ENCODE measurements at places on chromosomes 7 and 10.

- DNase-seq, result no peak
Measured at GRCh38 chr10:88883448-88883809, 3.4 kb downstream of the STAMBPL1 start.

GRCh38 chr7:24158975-24159374 is 125.0 kb upstream of the NPY start:
- no peak for DNase-seq

DNA sequence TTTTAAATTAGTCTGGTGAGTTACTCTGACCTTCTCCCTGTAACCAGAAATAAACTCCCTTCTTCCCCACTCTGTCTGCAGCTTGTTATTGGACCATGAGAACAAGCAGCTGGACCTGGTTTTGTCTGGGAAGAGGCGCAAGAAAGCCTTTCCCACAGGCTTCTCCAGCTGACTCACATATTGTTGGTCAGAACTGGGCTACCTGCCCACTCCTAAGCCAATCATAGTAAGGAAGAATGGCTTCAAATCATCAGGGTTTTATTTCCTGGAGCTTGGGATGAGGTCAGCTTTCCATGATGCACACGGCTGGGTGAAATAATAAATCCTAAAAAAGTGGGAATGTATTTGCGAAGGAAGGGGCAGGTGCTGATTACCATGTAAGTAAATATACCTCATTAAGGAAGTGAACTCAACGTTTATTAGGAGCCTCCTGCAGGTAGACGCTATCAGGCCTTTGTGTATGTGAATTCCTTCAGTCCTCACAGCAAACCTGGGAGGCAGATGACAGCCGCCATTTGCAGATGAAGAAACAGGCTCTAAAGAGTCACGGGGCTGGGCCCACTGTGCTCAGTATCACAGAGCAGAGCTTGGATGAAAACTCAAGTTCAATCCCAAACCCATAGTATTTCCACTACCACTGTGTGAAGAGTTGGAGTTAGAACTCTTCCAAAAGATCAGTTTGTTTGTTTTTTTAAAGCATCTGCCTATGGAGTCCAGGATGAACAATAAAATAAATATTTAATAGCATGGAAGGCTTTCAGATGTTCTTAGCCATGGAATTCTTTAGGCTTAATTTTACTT is 32.8 kb downstream of the IL15RA start:
- DNase-seq, result peak; percentile 98

GRCh38 chr7:22420973-22421635 is 64.2 kb upstream of the RAPGEF5 start:
- no peak for DNase-seq

DNA sequence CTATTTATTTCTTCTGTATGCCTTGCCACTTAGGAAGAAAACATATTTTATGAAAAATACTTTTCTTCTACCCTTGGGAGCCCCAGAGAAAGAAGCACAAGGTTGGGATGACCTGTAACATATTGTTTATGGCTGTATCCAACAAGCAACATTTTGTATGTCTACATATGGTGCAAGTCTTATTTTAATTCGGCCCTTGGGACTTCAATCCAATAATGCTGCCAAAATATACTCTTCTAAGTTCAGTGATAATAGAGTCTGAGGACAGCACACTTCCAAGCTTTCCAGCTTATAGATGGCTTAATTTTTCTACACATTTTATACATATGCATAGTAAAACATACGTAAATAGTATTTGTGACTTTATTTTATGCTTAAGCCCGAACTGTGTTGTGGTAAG is 318.5 kb upstream of the SEMA3A start:
- no peak for DNase-seq

GRCh38 chr10:123584419-123584775 is 81.8 kb upstream of the GPR26 start:
- no peak for DNase-seq

DNA sequence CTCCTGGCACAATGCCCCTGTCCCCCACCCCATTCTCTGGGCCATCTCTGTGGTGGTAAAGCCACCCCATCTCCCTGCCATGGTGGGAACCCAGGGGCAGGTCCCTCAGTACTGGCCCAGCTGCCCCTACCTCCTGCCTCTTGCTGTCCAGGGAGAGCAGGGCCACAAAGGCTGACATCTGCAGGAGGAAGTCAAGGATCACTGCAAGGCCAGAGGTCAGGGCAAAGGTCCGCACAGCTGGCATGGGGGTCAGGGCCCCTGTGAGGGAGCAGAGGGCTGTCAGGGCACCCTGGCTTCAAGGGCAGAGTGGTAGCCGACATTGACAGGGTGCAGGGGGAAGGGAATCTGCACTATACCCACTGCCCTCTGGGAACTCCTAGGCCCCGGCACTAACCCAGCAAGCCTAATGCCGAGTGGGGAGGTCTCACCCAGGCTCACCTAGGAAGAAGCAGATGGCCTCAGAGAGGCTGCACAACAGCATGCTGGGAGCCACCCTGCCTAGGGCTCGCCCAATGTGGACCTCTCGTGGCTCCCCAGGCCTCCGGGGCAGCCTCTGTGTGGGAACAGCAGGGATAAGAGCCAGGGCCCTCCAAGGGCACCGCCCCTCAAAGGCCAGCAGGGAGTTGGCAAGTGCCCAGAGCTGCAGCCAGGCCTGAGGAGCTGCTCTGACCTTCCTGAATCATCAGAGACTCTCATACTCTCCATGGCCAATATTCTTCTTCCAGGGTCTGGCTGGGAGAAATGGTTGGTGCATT is 7.7 kb downstream of the NPC1L1 start:
- no peak for DNase-seq

- DNase-seq, result no peak
Measured at GRCh38 chr7:42478717-42479116, 241.7 kb upstream of the GLI3 start.

DNA sequence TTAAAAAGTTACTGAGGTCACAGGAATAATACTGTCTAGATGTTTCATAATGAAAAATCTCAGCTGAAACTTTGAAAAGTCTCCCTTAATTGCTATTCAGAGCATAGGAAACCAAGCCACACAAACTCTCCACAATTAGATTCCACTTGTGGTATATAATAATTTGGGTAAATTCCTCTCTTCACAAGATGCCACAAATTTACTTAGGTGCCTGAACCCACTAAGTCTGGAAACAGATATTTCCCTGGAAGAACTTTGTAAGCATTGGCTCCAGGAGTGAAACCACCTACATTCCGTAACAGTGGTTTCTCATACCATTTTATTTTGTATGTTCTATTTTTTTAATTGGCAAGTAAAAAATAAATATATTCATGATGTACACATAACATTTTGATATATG is 493.4 kb downstream of the SEMA3D start:
- DNase-seq, result no peak

DNA sequence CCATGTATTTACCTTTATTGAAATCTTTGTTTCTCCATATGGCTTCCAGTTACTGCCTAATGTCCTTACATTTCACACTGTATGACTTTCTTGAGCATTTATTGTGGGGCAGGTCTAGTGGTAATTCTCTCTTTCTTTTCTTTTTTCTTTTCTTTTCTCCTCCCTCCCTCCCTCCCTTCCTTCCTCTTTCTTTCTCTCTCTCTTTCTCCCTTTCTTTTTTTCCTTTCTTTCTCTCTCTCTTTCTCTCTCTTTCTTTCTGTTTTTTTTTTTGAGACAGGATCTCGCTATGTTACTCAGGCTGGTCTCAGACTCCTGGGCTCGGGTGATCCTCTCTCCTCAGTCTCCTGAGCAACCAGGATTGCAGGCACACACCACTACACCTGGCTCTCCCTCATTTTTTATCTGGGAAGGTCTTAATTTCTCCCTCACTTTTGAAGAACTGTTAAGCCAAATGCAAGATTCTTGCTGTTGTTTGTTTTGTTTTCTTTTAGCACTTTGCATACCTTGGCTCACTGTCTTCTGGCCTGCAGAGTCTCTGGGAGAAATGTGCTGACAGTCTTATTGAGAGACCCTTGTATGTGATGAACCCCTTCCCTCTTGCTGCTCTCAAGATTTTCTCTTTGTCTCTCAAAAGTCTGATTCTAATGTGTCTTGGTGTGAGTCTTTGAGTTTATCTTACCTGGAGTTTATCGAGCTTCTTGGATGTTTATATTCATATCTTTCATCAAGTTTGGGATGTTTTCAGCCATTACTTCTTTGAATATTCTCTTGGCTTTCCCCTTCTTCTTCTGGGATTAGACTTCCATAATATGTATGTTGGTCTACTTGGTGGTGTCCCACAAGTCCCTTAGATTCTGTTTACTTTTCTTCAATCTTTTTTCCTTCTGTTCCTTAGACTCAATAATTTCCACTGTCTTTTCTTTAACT is 79.0 kb upstream of the CCNY start:
- no peak for DNase-seq
